ENCODE measurements at places on chromosomes 12 and 14.

- no peak for DNase-seq
These were observed 2.7 kb downstream of the GALNT9 start for GRCh38 chr12:132326646-132327045.

DNA sequence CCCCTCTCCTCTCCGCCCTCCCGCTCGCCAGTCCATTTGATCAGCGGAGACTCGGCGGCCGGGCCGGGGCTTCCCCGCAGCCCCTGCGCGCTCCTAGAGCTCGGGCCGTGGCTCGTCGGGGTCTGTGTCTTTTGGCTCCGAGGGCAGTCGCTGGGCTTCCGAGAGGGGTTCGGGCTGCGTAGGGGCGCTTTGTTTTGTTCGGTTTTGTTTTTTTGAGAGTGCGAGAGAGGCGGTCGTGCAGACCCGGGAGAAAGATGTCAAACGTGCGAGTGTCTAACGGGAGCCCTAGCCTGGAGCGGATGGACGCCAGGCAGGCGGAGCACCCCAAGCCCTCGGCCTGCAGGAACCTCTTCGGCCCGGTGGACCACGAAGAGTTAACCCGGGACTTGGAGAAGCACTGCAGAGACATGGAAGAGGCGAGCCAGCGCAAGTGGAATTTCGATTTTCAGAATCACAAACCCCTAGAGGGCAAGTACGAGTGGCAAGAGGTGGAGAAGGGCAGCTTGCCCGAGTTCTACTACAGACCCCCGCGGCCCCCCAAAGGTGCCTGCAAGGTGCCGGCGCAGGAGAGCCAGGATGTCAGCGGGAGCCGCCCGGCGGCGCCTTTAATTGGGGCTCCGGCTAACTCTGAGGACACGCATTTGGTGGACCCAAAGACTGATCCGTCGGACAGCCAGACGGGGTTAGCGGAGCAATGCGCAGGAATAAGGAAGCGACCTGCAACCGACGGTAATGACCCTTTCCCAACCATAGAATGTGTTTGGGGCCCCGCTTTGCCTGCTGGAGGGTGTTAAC, 615 bp downstream of the CDKN1B start:
- no peak for DNase-seq

GRCh38 chr12:27260746-27261145, 16.7 kb downstream of the STK38L start:
- DNase-seq: no peak

GRCh38 chr14:67927244-67927643, 107.7 kb downstream of the RAD51B start:
- no peak for DNase-seq

DNA sequence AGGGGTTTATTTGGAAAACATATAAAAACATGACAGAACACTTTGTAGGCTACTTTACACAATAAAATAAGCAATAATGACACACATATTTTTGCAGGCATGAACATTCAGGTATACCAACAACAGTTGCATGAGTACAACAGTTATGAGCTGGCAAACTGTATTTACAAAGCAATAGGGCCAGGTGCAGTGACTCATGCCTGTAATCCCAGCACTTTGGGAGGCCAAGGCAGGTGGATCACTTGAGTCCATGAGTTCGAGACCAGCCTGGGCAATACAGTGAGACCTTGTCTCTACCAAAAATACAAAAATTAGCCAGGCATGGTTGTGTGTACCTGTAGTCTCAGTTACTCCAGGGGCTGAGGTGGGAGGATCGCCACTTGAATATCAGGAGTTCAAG, 101.1 kb downstream of the BMP4 start:
- DNase-seq: no peak

- DNase-seq: no peak
These were observed 2.9 kb downstream of the NEK9 start for GRCh38 chr14:75123991-75124390.

GRCh38 chr12:12720672-12721161, 3.5 kb downstream of the CDKN1B start:
- peak; percentile 52 for DNase-seq

GRCh38 chr14:76537906-76538647, 162.1 kb downstream of the ESRRB start:
- no peak for DNase-seq

- DNase-seq: no peak
These were observed 11.3 kb downstream of the SELPLG start for GRCh38 chr12:108622421-108622820.

DNA sequence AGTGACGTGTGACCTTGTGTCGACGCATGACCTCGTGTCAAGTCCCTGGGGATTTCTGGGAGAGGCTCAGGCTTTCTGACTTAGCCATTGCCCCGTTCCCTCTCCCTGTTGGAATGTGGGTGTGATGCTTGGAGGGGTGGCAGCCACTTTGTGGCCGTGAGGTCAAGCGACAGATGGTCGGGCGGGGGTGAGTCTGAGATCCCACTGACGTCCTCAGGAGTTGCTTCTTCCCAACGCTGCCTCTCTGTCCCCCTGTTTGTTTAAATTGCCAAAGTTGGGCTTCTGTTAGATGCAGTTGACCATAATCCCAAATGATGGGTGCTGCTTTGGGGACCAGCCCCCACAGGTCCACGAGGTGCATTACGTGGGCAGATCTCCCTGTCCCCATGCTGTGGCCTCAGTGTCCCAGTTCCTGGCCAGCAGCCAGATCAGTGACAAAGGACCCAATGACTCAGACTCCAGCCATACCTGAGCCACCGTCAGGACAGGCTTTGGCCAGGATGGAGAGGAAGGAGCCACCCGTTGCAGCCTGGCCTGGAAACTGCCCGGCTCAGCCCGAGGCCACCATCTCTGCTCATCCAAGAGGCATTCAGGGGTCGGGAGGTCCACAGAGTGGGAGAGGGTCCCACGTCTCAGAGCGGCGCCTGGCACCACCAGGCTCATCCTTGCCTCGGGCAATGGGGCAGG, 34.4 kb upstream of the GALNT9 start:
- DNase-seq: no peak

- no peak for DNase-seq
These were observed 53.9 kb downstream of the ZC3H14 start for GRCh38 chr14:88616697-88617096.

DNA sequence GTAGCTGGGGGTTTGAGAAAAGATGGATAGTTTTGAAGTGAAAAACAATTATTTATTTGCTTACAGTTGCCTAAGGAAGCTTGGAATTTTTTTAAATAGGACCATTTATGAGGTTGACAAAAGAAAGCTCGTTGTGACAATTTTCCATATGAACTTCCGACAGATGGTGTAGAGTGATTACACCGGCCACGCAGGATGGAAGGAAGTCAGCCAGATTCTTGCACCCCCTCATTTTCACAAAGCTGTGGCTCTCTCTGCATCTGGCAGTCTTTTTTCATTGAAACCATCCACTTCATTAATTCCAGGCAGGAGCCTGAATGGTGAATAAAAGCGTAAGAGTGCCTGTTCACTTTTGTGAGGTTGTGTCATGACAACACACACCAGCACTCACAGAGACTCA, 1284.1 kb downstream of the AACS start:
- DNase-seq: no peak

GRCh38 chr12:62693376-62694050, 226.9 kb downstream of the MON2 start:
- peak; percentile 35 for DNase-seq

- DNase-seq: no peak
These were observed 71.6 kb downstream of the SYNE2 start for GRCh38 chr14:63924375-63924774.

- no peak for DNase-seq
These were observed 752.2 kb downstream of the FSCB start for GRCh38 chr14:43754838-43755237.

DNA sequence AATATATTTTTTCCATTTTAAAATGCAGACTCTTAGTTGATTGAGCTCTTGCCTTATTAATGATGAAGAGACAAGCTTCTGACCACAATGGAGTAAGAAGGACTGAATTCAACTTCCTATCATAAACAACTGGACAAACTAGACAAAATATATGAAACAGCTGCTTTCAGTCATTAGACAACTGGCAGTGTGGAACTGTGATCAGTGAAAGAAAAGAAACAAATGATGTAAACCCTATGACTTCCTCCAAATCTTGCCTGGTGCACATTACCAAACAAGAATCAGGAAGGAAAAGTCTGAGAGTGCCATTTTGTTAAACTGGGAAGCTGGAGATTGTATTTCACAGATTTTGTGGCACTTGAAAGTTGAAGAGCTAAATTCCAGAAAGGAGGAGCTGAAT, 154.7 kb upstream of the ATXN7L3B start:
- DNase-seq: no peak

GRCh38 chr12:28172434-28173030, 17.7 kb upstream of the CCDC91 start:
- peak; percentile 79 for DNase-seq

- no peak for DNase-seq
These were observed 32.3 kb upstream of the EIF5 start for GRCh38 chr14:103301512-103302354.

GRCh38 chr12:49476091-49476490, 62.7 kb upstream of the KCNH3 start:
- peak; percentile 27 for DNase-seq

DNA sequence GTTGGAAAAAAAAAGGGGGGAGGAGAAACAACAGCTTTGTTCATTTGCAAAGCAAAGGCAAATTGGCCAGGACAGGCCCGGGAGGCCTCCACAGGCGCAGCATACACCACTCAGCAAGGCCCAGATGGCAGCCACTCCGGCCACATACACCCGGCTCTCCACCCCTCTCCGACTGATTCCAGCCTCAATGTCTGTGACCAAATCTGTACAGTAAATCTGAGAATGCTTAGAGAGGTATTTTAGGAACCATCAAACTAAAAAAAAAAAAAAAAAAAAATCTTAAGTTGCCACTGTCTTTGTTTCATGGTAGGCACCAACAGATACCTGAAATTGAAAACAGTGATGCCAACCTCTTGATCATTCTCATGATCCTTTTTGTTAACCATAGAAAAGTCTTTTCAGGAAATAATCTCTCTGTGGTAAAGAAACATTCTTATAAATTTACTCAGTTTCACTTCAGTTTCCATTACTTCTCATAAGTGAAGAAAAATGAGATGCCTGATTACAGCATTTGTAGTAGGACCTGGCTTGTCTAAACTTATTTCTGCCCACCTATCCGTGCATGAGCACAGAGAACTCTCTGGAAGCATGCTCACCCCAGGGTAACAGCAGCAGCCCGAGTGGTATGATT, 20.2 kb downstream of the VPS37B start:
- DNase-seq: no peak

DNA sequence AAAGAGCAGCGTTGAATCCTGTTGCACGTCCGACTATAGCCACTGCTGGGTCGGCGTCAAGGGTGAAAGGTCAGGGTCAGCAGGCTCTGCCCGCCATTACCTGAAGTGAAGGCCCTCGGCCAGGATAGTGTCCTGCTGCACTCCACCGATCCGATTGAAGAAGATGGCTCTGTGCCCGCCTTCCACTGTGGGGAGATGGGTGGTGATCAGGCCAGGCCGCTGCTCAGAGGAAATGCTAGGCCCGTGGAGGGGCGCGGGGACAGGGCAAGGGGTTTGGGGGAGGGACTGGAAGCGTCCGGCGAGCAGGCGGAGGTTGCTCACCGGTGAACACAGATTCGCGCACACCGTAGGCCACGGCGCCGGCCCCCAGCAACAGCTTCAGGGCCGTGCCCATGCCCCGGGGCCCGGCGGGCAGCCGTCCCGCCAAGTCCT, 352 bp downstream of the PHB2 start:
- no peak for DNase-seq

DNA sequence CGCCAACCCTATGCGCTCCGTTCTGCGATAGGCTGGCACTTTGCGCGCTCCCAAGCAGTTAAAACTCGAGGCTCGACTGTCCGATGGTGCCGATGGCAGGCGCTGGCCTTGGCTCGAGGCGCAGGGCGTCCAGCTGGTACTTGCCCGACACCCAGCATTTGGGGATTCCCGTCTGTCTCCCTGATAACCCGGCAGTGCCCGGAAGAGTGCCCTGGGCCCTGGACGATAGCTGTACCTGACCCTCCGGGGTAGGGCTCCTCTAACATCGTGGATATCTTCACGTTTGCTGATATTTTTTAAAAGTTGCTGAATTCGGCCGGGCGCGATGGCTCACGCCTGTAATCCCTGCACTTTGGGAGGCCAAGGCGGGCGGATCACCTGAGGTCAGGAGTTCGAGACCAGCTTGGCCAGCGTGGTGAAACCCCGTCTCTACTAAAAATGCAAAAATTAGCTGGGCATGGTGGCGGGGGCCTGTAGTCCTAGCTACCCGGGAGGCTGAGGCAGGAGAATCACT, 908 bp upstream of the WIF1 start:
- DNase-seq: no peak

- DNase-seq: no peak
These were observed 34.8 kb upstream of the FRMD6 start for GRCh38 chr14:51616724-51617409.

- DNase-seq: no peak
These were observed 1.1 kb downstream of the LRP6 start for GRCh38 chr12:12265571-12266388.

DNA sequence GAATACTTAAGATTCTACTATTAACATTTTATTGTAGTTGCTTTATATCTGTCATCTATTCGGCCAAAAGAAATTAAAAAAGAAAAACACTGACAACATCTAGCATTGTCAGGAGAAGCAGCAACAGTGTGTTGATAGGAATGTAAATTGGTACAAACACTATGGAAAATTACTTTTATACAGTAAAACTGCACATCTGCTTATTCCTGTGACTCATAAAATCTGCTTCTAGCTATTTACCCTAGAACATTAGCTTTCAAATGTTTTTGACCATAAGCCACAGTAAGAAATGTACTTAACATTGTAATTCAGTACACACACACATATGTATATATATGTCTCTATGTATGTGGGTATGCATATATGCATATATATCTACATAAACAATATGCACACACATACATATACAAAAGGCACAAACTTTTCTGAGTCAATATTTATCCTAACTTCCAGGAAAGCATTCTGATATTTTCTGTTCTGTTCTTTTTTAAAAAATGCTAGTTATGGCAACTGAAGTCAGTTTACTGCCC, 278.9 kb upstream of the GARIN2 start:
- DNase-seq: no peak

DNA sequence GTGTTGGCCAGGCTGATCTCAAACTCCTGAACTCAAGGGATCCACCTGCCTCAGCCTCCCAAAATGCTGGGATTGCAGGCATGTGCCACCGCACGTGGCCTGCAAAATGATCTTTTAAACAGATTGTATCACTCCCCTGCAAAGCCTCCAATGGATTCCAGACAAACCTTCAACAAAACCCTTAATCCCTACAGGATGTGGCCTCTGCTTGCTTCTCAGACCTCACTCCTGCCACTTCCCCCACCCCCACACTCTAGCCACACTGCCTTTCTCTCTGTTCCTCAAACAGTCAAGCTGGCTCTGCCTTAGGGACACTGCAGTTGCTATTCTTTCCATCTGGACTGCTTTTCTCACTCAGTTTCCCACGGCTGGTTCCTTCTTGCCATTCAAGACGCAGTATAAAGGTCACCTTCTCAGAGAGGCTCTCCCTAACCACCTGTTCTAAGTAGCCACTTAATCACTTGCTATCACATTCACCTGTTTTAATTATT, 47.3 kb upstream of the TMED10 start:
- DNase-seq: no peak

DNA sequence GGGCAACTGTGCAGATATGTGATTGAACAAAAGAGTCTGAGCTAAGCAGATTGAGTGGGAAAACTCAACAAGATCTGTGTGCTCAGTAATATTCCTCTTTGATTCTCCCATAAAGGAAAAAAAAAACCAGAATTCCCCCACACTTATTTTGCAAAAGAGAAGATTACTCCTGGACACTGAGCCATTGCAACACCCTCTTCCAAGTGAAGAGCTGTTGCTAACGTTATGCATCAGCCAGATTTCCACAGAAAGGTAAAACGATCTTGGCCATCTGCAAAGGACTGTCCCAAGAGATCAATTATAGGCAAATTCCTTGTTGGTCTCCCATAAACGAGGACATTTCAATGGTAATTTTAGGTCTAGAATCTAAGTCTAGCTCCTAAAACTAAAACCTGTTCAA, 587.7 kb downstream of the C12orf50 start:
- DNase-seq: no peak
